ENCODE measurements at places on chromosomes 16 and 17. TPM values are rescaled to one million over a fixed set of nuclear protein-coding genes. Genes with fewer than 3 reads are reported as not detected.

GRCh38 chr17:38877130-38877851, 7.4 kb downstream of the LASP1 start:
- H3K27me3 ChIP-seq: no peaks in the 10 kb centered on the region
- DNase-seq: no peak
- no peak overlapping the region for H3K4me3 ChIP-seq
- H3K36me3 ChIP-seq: peaks cover 34% of the 10 kb centered on the region
- H3K4me1 ChIP-seq: peaks cover 86% of the 10 kb centered on the region

Gene SKAP1
- 5.1 TPM for total RNA-seq

DNA sequence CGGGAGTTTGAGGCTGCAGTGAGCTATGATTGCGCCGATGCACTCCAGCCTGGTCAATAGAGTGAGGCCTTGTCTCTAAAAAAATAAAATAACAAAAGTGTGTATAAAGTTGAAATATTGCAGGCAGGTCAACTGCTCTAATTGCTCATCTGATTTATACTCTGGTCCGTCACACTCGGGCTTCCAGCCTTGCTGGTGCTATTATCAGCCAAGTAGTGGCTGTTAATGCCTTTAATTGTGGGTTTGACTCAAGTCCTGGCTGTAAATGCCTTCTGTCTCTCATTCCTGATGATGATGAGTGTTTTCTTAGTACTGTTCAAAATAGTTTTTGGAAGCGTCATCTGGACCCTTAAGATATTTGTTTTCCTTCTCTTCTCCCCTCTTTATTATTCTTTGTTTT, 18.4 kb downstream of the SYT17 start:
- H3K27me3 ChIP-seq: no peaks in the 10 kb centered on the region
- DNase-seq: no peak
- H3K4me1 ChIP-seq: peaks cover 24% of the 10 kb centered on the region
- no peak overlapping the region for H3K4me3 ChIP-seq

DNA sequence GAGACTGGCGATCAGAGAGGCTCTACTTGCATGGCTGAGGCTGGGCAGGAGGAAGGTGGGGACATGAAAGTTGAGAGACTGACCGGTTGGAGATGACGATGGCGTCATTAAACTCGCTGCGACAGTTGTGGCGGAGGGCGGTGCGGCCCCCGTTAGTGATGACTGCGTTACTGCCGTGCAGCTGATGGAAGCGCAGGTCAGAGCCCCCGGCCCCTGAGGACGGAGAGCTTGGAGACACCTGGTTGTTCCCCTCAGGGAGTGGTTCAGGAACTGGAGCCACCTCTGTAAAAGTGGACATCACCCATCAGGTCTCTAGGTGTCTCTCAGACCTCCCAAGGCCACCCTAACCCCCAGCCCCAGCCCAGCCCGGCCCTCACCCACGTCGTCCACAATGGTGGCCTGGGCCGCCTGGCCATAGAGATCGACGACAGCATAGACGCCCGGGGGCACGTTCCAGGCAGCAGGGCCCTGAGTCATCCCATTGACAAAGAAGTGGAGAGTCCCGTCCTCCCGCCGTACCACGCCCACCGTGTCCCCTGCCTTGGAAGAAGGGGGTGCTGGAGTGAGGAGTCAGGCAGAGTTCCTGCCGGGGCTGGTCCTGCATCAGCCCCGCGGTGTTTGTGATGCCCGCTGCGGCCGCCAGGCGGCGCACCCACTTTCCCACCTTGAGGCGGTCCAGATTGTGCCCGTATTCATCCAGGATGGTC, 5.3 kb downstream of the NEURL4 start:
- DNase-seq: peak; percentile 77
- no peak overlapping the region for H3K4me3 ChIP-seq
- H3K4me1 ChIP-seq: peaks cover 10% of the 10 kb centered on the region
- no peaks in the 10 kb centered on the region for H3K27me3 ChIP-seq

Gene ESRP2
- total RNA-seq: 61.0 TPM

GRCh38 chr16:57781741-57782606, 20.3 kb downstream of the KIFC3 start:
- H3K36me3 ChIP-seq: peaks cover 28% of the 10 kb centered on the region
- H3K27me3 ChIP-seq: no peaks in the 10 kb centered on the region

DNA sequence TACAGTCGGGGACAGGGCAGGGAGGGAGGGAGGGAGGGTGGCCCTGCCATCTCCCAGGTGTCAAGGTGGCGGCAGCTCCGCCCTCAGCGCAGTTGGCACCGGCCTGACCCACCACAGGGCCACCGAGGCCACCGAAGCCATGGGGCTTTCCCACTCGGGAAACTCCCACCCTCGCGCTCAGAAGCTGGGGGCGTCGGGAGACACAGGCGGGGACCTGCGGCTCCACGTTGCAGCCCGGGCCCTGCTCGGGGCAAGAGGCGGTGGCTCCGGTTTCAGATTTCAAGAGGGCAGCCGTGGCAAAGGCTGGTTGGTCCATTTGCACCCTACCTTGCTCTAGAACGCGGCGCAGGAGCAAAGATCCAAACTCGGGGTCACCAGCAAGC, 544 bp downstream of the CYB561 start:
- H3K4me1 ChIP-seq: peaks cover 24% of the 10 kb centered on the region
- peak overlapping the region; percentile 81 for H3K4me3 ChIP-seq
- H3K27ac ChIP-seq: peak overlapping the region; percentile 97
- no peaks in the 10 kb centered on the region for H3K27me3 ChIP-seq

GRCh38 chr16:73506568-73507056, 458.7 kb upstream of the ZFHX3 start:
- no peaks in the 10 kb centered on the region for H3K4me1 ChIP-seq
- H3K36me3 ChIP-seq: no peaks in the 10 kb centered on the region
- no peak for DNase-seq
- H3K27me3 ChIP-seq: no peaks in the 10 kb centered on the region

DNA sequence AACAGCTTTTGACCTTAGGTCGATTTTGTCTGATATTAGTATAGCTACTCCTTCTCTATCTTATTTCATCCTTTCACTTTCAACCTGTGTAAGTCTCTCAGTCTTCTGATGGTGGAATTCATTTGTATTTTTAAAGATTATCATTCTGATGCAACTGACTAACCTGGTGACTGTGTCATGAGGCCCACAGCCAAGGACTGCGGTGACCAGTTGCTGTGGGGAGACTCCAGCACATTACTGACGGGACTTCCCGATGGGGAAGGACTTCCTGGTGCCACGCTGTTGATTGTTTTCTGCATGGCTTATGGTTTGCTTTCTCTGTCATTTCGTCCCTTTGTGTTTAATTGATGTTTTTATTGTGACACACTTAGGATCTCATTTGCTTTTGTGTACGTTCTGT, 34.2 kb downstream of the RMI2 start:
- DNase-seq: no peak
- no peaks in the 10 kb centered on the region for H3K4me1 ChIP-seq
- no peak overlapping the region for H3K4me3 ChIP-seq
- H3K27me3 ChIP-seq: no peaks in the 10 kb centered on the region
- H3K36me3 ChIP-seq: no peaks in the 10 kb centered on the region
- no peak overlapping the region for H3K27ac ChIP-seq

- no peaks in the 10 kb centered on the region for H3K27me3 ChIP-seq
- peaks cover 25% of the 10 kb centered on the region for H3K4me1 ChIP-seq
- DNase-seq: no peak
- H3K36me3 ChIP-seq: no peaks in the 10 kb centered on the region
Observed at GRCh38 chr16:87964049-87964659, 12.9 kb downstream of the BANP start.

DNA sequence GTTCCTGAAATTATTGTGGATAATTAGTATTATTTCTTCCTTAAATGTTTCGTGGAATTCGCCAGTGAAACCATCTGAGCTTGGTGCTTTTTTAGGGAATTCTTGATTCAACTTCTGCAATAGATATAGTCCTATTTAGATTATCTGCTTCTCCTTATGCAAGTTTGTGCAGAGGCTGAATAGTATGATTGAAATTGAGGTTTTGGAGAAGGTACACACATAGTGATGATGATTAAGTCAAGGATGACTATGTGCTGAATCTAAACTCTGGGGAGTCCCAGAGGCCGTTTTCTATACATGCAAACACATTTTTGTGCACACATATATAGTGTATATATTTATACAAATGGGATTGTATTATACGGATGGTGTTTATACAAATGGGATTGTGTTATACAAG, 5.2 kb upstream of the MYH4 start:
- H3K27me3 ChIP-seq: peaks cover 4% of the 10 kb centered on the region
- no peak for DNase-seq
- H3K4me3 ChIP-seq: no peak overlapping the region
- no peaks in the 10 kb centered on the region for H3K36me3 ChIP-seq

- H3K4me3 ChIP-seq: no peak overlapping the region
- H3K4me1 ChIP-seq: no peaks in the 10 kb centered on the region
- H3K36me3 ChIP-seq: no peaks in the 10 kb centered on the region
- no peak overlapping the region for H3K27ac ChIP-seq
- no peaks in the 10 kb centered on the region for H3K27me3 ChIP-seq
- no peak for DNase-seq
Observed at GRCh38 chr17:51657224-51657623, 396.9 kb downstream of the UTP18 start.

DNA sequence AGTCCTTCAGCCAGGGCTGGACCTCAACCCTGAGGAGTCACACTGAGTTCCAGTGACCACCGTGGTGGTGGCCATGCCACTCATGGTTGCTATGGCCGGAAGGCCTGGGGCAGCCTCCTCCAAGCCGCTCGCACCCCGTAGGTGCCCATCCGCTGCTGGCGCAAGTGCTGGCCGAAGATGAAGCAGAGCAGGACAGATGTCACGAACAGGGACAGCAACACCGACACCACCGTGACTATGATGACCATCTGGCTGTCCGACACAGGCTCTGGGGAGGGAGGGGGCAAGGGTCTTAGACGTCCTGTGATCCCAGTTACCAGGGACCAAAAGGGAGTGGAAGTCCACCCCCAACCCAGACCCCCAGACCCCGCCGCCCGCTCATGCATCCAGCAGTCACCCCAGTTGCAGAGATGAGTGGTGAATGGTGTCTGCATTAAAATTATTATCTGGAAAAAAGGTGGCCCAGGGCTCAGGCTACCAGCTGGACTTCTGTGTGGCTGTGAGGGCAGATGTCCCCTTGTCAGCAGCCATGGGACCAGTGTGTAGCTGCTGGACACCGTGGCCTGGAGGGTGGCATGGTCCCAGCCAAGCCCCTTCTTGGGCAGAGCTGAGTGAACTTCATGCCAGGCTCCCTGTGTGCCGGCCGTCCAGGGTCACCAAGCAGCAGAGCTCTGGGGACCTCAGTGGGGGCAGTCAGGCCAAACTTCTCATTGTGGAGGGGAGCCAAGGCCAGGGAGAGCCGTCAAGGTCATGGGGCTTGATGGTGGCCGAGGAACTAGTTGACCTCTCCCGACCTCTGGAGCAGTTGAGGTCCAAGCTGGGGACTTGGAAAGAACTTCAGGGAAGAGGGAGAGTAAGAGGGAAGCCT, 4.7 kb downstream of the PRR29 start:
- no peak overlapping the region for H3K4me3 ChIP-seq
- H3K27ac ChIP-seq: peak overlapping the region; percentile 51
- H3K27me3 ChIP-seq: no peaks in the 10 kb centered on the region
- H3K36me3 ChIP-seq: no peaks in the 10 kb centered on the region
- DNase-seq: no peak

DNA sequence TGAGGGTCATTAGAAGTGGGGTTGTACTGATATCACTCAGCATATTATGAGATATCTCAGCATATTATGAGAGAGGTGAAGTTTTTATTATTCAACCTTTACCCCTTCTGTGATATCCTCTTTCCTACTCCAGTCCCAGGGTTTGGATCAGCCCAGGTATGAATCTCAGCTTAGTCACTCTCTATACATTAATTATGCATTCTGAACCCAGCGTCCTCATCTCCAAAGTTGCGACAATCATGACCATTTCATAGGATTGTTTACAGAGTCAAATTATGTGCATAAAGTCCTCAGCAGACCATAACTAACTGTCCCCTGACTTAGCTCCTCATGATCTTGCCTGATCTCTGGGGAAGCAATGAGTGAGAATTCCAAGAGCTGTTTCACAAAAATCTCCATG, 20.5 kb upstream of the BLMH start:
- H3K27ac ChIP-seq: no peak overlapping the region
- no peaks in the 10 kb centered on the region for H3K36me3 ChIP-seq
- H3K4me1 ChIP-seq: no peaks in the 10 kb centered on the region
- H3K27me3 ChIP-seq: no peaks in the 10 kb centered on the region
- DNase-seq: no peak
- no peak overlapping the region for H3K4me3 ChIP-seq

- H3K4me1 ChIP-seq: peaks cover 3% of the 10 kb centered on the region
- H3K27me3 ChIP-seq: no peaks in the 10 kb centered on the region
- no peaks in the 10 kb centered on the region for H3K36me3 ChIP-seq
- no peak for DNase-seq
Observed at GRCh38 chr17:82113941-82114340, 15.9 kb upstream of the FASN start.

DNA sequence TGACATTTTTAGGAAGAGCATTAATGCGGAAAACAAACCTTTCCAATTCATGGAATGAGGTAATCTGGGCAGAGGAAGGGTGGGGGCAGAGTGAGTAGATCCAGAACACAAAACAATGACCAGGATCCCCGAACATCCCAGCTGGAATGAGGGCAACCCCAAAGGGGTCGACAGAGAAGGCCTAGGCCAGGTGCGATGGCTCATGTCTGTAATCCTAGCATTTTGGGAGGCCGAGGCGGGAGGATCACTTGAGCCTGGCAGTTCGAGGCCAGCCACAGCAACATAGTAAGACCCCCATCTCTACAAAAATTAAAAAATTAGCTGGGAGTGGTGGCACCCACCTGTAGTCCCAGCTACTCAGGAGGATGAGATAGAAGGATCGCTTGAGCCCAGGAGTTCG, 64.7 kb downstream of the ZFHX3 start:
- no peak overlapping the region for H3K4me3 ChIP-seq
- DNase-seq: no peak
- no peak overlapping the region for H3K27ac ChIP-seq
- H3K27me3 ChIP-seq: no peaks in the 10 kb centered on the region

Gene MAPT
- 5.1 TPM for total RNA-seq

GRCh38 chr17:2172077-2172851, 117.4 kb downstream of the HIC1 start:
- peak overlapping the region; percentile 83 for H3K27ac ChIP-seq
- peaks cover 6% of the 10 kb centered on the region for H3K36me3 ChIP-seq
- peaks cover 58% of the 10 kb centered on the region for H3K4me1 ChIP-seq
- H3K27me3 ChIP-seq: no peaks in the 10 kb centered on the region
- peak; percentile 83 for DNase-seq

DNA sequence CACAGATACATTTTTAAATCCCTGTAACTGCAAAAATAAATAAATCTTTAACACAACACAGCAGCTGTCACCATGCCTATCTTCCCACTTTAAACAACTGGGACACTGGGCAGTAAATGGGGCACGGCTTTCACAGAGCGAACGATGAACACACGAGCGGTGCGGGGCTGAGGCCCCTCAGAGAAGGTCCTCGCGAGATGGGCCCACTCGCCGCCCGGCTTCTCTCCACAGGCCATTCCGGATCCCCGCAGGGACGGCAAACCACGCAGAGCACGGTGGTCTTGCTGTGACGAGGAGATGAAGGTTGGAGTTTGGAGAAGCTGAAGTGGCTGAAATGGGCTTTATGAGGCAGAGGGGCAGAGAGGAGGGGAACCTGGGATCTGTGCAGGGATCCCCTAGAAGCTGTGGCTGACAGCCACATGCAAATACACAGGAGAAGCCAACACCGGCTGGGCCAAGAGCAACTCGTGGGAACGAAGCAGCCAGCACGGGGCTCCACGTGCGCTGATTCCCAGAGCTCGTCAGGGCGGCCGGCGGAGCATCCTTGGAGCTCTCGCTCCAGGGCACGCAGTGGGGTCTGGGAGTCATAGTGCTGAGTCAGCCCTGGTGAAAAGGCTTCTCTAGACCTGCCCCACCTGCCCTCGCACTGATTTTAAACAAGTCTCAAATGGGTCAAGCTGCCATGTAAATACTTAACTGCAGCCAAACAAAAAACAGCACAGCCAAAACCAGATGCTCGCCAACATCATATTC, 31.7 kb downstream of the CCDC57 start:
- DNase-seq: no peak
- no peak overlapping the region for H3K27ac ChIP-seq
- no peak overlapping the region for H3K4me3 ChIP-seq
- H3K27me3 ChIP-seq: no peaks in the 10 kb centered on the region
